ENCODE measurements at places on chromosomes 16 and 17.

- DNase-seq: no peak
Observed at GRCh38 chr16:57593021-57593420, 35.4 kb upstream of the ADGRG1 start.

DNA sequence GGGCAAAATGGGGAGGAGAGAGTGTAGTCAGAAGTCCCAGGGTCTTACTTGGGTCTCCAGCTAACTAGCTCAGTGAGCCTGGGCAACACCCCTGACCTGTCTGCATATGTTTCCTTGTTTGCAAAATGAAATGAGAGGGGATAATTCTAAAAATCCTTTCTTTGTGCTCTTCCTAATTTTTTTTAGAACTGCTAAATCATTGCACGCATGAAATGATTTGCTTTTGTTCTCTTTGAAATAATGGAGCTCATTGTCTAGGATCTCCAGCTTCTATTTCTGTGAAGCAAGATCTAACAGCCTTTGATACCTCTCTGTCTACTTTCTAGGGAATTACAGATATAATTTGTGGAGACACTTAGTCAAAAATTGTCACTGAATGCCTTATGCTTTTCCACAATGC, 181.3 kb downstream of the CDH13 start:
- no peak for DNase-seq

DNA sequence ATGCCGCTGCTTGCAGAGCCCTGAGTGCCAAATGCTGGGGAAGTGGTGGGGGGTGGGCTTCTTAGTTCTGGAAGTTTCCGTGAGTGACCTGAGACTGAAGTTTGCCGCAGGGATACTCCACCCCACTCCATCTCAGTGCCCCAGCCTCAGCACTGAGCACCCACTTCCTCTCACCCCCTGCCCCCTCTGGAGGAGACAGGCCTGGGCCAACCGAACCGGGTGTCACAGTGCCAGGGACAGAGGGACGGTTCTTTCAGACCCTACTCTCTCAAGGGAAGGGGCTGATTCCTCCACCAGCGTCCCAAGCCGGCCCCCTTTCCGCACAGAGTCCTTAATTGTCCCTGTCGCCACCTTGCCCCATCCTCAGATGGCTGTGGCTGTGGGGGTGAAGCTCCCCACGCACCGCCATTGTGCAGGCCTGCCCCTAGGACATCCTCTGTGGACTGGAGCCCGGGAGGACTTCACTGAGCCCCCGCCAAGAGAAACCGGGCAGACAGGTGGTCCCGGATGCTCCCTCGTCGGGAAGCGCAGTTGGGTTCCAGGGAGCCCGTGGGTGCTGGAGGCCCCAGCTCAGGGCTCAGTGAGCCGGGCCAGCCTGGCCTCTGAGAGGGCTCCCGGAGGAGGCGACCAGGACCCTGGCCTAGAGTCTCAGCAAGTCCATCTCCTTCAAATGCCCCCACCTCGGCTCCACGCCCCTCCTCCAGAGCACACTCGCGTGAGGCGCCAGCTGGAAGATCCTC, 1.6 kb upstream of the KREMEN2 start:
- no peak for DNase-seq

- DNase-seq: no peak
Observed at GRCh38 chr17:34584805-34585416, 5.5 kb downstream of the TMEM132E start.

- DNase-seq: no peak
Observed at GRCh38 chr16:75745242-75745641, 19.0 kb upstream of the CPHXL start.

Data from keratinocyte (primary cell).